ENCODE measurements at places on chromosomes 4 and X.

- no peak for DNase-seq
Measured at GRCh38 chrX:108224727-108225621, 133.4 kb downstream of the ATG4A start.

- DNase-seq = peak; percentile 59
Measured at GRCh38 chr4:337932-338758, 531 bp downstream of the ZNF141 start.

GRCh38 chr4:3791910-3792542 lies 25.8 kb downstream of the ADRA2C start:
- peak; percentile 63 for DNase-seq

GRCh38 chr4:93700571-93700970 lies 128.0 kb upstream of the ATOH1 start:
- DNase-seq = no peak

GRCh38 chrX:83008415-83008814 lies 499.7 kb upstream of the POU3F4 start:
- no peak for DNase-seq

DNA sequence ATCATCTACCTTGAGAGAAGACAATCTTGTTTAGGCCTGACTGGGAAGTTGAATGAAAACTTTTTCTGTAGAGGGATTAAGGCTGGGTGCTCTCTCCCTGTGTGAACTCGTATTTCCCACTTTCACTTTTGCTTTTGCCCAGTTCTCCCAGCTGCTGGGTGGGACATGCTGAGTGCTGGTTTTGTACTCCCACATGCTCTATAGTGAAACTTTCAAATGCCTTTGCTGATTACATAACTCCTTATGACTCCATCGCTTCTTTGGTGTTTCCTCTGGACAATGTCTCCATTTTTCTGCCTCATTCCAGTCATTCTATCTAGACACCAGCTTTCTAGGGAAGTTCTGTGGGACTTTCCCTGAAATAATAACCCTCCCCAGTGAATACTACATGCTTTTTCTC lies 100.5 kb downstream of the CLNK start:
- DNase-seq = peak; percentile 39

- no peak for DNase-seq
Measured at GRCh38 chr4:186104114-186104889, at the start of gene FAM149A. TSS of gene FAM149A (plus strand) at chr4:186104704.

DNA sequence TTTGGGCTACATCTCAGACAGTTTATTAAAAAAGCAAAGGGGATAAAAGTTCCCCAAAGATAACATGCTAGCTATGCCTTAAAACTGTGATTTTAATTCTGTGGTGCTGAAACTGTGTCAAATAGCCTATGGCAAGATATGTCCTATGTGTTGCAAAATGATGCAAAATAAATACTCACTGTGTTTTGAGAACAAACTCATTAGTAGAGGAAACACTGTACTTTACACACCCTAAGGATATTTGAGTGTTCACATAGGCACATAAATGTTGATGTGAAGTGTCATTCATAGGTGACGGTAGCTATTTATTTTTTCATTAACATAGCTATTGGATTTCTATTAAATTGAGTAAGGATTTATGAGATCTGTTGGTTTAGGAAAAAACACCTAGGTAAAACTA lies 351.9 kb downstream of the FAT4 start:
- no peak for DNase-seq

GRCh38 chr4:189780391-189780790 lies 160.3 kb upstream of the FRG1 start:
- DNase-seq = peak; percentile 69

DNA sequence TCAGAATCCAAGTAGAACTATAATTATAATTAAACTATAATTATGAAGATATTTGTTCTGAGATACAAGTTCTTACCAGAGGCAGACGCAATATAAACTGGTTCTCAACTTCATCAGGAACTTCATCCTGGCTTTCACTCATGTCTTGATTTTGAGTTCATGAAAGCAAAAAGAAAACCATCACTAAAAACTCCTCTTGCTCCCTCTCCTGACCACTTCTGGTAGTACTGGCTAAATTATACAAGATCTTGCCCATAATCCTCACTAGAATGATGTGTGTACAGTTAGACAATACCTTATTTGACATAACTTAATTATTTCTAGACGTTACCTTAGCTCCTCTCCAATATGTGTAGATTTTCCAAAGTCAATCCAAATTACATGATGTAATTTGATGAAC lies 3.7 kb downstream of the TAF7L start:
- no peak for DNase-seq

GRCh38 chr4:139419388-139419914 lies 34.5 kb upstream of the RAB33B start:
- DNase-seq = peak; percentile 73

- DNase-seq = peak; percentile 5
Measured at GRCh38 chrX:10085223-10085622, 71.6 kb upstream of the CLCN4 start.

- DNase-seq = no peak
Measured at GRCh38 chr4:110184140-110184790, 14.2 kb downstream of the ELOVL6 start.

GRCh38 chr4:74524985-74525384 lies 80.0 kb downstream of the AREG start:
- no peak for DNase-seq

DNA sequence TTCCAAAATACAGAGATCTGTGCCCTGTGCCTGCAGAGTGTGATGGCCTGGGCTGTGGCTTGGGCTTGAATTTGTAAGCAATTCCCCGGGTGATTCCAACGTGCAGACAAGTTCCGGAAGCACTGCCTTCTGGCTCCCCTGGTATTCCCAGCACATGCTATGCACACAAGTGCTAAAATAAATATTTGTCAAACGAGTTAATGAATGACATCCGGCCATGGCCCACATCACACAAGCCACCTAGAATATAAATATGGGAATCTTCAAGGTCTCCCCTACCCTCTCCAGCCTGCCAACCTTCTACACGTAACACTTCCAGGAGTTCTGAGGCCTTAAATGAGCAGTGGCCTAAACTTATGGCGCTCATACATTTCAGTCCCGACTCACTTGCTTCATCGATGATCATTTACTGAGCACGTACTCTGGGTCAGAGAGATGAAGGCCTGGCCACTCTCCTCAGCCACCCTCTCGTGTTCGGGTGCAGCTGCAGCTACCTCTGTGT lies 21.3 kb downstream of the DCTD start:
- DNase-seq = no peak

DNA sequence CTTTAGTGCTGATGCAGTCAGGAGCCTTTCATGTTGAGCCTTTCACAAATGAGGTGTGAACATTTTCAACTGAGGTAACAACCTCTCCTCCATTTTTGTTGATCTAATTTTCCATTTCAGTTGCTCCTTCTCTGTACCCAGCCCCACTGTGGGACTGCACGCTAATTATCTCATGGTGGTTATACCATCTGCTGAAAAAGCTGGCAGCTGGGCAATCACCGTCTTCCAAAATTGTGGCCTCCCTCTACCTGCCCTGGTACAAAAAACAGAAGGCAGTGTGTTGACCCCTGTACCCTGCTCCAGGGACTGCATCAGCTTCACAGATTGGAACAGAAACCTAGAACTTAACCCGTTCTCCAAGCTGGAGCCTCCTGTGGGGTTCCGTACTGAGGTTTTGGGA lies 72.4 kb upstream of the LONRF3 start:
- DNase-seq = no peak

GRCh38 chrX:21863241-21863640 lies 7.5 kb downstream of the YY2 start:
- no peak for DNase-seq

DNA sequence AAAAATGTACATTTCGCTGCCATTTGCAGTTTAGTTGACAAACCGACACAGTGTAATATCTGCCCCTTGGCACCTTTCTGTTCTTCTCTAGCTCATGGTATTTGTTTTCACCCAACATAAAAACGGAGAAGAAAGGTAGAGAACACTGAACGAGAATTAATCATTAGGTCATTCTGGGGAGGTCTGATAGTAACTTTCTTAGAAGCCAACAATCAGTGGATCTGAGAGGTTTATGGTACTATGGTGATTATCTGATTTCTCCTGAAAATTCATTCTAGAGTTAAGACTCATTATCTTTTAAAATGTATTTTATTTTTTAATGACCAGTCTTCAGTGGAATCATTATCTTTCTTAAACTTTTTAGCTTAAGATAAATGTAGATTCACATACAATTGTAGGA lies 8.5 kb downstream of the RAPGEF2 start:
- no peak for DNase-seq

- DNase-seq = no peak
Measured at GRCh38 chr4:113687067-113687718, 74.3 kb downstream of the CAMK2D start.

DNA sequence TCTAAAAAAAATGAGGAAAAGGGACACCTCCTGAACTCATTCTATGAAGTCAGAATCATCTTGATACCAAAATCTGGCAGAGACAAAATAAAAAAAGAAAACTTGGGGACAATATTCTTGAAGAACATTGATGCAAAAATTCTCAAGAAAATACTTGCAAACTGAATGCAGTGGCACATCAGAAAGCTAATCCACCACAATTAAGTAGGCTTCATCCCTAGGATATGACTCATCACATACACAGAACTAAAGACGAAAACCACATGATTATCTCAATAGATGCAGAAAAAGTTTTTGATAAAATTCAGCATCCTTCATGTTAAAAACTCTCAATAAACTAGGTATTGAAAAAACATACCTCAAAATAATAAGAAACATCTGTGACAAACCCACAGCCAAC lies 98.3 kb downstream of the FAM47B start:
- DNase-seq = no peak

DNA sequence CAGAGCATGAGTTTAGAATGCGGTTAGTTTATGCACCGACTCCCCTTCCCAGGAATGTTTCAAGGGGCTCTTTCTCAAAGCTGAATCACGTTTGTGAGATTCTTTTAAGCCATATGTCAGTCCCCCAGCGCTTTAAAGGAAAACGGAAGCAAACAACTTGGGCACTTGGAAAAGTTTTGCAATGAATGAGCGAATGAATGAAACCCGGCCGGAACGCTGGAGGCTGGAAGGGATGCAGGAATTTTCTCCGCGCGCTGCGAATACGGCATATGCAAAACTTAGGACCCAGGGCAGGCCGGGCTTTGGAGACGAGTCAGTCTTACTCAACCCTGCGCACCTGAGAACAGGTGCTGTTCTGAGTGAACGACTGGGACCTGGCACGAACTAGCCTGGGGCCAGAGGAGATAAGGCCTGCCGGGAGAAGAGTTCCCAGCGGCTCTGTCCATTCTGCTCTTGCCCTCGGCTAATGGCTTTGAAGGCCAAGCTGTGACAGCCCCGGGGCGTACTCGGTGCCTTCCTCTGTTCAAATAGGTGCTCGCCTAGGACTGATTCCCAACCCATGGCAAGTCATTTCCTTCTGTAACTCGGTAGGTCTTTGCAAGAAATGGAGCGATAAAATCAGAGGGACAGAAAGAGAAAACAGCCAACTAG lies 743 bp upstream of the NRK start:
- DNase-seq = peak; percentile 41

GRCh38 chr4:109009909-109010308 lies 247.1 kb upstream of the ETNPPL start:
- DNase-seq = no peak

DNA sequence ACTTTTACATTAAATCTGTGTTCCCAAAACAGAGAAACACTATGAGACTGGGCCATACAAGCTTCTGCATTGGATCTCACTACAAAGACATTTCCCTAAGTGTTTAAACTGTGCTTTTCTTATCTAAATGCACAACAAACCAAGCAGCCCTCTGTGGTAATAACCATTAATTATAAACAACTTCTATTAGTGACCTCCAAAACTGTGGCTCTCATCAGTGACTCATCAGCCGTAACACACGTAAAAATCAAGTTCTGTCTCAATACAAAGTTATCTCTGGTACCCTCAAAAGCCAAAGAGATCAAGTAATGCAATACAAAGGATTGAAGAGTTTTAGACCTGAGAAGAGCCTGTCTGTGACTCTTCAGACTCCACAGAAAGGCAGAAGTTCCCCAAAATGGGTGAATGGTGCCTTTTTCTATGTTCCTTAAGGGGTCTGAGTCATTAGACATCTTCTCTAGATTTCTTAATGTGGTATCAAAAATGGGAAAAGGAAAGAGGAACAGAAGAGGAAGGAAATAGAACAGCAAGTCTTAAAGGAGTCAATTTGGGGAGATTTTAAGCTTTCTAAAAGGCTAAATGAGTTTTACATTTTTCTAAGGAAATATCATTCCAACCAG lies 189.8 kb upstream of the PPP1R2C start:
- no peak for DNase-seq

- DNase-seq = no peak
Measured at GRCh38 chrX:133980832-133981588, 4.4 kb downstream of the GPC3 start.

GRCh38 chr4:150145090-150145945 lies 67.1 kb downstream of the DCLK2 start:
- no peak for DNase-seq

- peak; percentile 7 for DNase-seq
Measured at GRCh38 chr4:8744083-8744805, 127.4 kb downstream of the HMX1 start.

GRCh38 chrX:24216037-24216436 lies 66.5 kb downstream of the ZFX start:
- DNase-seq = no peak

GRCh38 chr4:184039963-184040383 lies 134.9 kb downstream of the STOX2 start:
- DNase-seq = no peak

DNA sequence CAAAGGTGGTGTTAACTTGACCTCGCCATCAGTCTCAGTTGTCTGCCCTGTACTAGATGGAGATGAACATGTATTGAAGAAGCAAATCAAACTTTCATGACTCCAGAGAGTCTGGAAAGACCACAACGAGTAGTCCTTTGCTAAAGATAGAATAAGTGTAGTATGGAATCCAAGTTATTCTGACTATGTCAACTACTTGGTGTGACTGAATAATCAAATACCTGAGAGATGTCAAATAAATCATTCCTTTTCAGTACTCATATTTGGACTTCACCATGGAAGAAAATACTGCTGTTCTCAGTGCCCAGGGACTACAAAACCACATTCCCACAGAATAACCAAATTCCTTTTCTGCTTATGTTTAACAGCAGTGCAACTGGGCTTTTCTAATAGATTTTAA lies 161.2 kb upstream of the SPRY1 start:
- no peak for DNase-seq

- DNase-seq = no peak
Measured at GRCh38 chrX:51598899-51599298, 19.8 kb downstream of the CENPVL3 start.

DNA sequence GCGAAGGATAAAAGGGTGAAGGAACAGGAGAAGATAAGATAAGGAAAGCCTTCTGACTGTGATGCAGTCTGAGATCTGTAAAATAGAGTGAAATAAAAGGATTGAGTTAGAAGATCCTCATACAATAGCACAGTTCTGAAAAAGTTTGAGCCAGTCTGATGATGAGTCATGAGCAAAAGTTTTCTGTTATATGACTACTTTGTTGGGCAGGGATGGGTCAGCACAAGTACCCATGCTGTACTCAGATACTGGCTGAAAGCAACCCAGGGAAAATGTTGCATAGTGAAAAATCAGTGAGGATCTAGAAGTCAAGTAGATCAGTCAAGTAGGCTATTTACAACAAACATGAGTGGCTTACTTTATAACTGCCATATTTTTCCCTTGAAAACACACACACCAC lies 253.5 kb downstream of the PCDH10 start:
- DNase-seq = no peak

All from femur (tissue), 1 donor.